GM13976 (cell line): ENCODE measurements at places on chromosomes 3 and 15.

GRCh38 chr3:196609805-196610515, 29.5 kb upstream of the NRROS start:
- DNase-seq, result no peak

DNA sequence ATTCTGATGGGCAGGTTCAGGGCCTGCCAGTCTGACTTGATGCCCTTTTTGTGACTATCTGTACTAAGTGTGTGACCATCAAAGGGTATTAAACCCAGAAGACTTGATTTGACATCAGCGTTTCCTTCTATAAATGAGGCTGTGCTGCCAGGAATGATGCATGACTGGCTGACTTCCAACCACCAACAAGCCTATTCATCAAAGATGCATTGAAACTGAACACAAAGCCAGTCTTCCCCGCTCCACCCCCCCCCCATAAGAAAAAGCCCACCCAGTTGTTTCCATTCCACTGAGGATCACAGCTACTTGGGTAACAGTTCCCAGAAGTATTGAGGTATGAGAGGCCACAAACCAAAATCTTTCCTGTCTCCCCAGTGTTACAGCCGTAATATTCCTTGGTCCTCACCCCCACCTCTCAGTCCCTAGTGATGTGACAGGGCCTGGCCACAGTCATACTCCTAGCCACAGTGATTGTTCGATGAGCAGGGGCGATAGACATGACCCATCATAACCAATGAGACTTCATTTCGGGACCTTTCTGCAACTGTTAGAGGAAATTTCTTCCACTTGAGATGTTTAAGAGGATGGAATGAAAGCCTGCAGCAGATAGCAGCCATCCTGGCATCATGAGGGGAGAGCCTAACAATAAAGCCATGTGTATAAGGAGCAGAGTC, 22.6 kb downstream of the SH3BP5 start:
- no peak for DNase-seq

- DNase-seq, result no peak
These were observed 129.0 kb downstream of the TJP1 start for GRCh38 chr15:29693225-29693624.

GRCh38 chr3:99854756-99855298, 37.2 kb downstream of the CMSS1 start:
- no peak for DNase-seq

DNA sequence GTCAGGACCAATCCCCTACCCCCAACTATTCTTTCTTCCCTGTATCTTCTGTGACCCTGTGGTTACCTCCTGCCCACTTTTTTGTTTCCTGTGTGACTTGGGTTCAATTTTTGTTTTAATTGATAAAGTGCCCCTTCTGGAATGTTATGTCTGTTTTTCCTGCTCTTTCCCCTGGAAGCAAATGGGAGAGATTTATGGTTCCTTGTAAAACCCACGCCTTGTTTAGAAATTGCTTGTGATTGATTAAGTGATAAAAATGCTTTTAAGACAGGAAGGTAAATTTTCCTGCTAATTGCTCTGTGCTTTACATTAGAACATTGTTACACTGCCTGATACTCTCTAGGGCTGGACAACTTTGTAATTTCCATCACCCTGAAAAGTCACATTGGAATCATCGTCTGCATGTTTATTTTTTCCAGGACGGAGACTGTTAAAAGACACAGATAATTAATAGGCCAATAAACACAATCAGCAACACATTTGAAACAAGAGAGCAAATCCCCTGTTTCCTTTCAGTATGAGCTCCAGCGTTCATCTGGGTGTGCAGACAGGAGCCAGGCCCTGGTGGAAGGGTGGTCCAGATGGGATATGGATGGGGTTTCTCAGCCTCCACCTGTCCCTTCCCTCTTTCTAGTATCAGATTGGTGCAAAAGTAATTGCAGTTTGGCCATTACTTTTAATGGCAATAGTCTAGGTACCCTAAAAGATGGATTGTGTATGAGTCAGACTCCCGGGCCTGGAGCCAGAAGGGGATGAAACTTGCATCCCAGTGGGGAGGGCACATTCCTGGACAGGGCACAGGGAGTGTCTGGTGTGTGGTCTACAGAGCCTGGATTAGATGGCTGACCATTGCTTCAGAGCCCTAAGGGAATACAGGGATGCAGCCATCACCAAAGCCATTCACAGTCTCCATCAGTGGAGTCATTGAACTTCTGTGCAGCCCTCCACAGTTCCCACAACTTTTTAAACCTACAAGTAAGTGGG, 58.1 kb upstream of the AGBL1 start:
- no peak for DNase-seq

DNA sequence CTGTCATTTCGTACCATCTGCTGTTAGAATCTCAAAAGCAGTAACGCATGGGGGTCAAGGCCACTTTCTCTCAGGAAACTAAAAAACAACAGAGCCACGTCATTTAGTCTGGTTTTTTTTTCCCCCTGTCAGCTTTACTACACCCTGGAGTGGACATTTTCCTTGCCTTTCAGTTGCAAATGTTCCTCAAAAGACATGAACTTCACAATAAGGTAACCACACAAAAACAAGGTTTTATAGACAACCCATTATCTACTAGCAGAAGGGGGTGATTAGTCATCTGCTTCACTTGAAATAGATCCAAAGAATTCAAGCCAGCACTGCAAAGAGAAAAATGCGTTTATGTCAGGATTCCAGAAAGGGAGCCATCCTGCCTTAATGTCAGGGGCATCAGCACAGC, 171.8 kb upstream of the CDIN1 start:
- DNase-seq, result no peak

GRCh38 chr3:160127308-160127707, 97.9 kb upstream of the C3orf80 start:
- no peak for DNase-seq

DNA sequence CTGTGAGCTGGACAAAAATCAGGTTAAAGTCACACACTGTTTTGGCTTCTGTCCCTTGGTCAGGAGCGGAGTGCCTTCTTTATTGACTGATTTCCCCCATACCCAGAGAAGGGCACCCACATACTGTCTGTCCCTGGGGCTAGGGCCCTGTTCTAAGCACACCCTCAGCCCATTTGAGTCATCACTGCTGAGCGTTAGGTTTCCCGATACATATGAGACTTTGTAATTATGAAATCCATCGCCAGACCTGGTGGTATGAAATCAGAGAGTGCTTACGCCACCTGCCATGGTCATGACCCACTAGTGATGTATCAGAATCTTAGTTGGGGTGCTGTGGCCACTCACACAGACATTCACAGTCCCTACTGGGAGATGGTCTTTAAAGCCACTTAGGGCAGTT, 96.8 kb downstream of the CHDH start:
- DNase-seq, result no peak

DNA sequence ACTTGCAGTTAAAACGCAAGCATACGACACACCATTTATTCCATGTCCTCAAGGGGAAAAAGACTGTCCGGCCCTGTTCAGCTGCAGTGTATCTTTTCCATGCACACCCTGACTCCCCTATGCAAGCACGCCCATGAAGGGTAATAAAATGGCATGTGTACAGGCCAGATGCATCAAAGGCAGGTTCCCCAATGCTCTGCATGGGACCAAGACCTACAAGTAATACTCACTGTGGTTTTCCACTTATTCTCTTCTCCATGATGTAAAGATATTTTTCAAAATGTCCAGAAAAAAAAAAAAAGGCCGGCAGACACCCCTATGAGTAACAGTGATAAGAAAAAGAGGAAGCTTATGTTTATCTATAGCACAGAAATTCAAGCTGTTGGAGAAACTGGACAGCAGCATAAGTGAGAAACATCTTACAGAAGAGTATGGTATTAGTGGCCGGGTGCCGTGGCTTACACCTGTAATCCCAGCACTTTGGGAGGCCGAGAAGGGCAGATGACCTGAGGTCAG, 70.8 kb downstream of the MCF2L2 start:
- no peak for DNase-seq
